ENCODE measurements at places on chromosomes 6 and 20.

- DNase-seq = no peak
Observed at GRCh38 chr6:143976806-143977349, 31.2 kb downstream of the PLAGL1 start.

DNA sequence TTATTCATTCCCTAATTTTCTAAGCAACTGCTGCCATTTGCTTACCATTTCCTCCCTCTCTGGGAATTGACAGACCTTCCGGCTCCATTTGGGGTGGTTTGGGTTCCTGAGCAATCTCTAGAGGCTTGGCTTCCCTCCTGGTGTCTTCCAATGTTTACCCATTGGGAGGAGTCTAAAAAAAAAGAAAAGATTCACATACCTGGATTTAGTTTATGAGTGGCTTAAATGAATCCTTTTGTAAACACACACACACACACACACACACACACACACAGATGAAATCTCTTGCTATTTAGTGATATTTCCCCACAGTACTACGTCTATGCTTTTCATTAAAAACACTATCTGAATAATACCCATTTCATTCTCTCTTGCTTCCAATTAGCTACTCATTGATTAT, 48.3 kb upstream of the TRAF3IP2 start:
- no peak for DNase-seq

DNA sequence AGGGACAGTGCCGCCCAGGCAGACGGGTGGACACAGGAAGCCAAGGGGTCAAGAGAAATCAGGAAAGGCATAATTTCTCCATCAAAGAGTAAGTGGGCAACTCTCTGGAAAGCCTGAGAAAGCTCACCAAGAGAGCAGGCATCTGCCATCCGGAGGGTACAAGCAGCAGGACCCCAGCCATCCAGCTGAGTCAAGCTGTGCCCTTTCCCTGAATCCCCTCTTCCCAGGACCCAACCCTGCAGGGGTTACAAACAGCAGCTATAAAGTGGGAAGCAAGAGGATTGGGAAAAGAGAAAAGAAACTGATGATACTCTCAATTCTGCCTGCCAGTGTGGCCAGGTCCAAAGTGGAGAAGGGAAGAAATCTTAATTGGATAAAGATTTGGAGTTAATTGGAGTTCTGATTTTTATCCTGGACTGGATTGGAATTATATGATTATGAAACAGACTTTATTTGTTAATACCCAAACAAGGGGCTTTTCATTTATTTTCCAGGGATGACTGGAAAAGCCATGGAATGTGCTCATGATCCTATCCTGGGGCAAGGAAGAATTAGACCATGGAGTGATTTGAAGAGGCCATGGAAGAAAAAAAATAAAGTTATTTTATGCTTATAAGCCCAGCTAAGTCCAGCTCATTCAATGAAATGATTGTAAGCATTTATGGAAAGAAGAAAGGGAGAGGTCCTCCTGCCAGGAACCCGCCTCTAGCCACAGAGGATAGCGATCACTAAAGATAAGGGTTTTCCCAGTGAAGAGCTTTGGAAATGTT, 34.9 kb downstream of the NHLRC1 start:
- DNase-seq = no peak

GRCh38 chr6:32609391-32609730, 19.7 kb upstream of the HLA-DRB1 start:
- no peak for DNase-seq

DNA sequence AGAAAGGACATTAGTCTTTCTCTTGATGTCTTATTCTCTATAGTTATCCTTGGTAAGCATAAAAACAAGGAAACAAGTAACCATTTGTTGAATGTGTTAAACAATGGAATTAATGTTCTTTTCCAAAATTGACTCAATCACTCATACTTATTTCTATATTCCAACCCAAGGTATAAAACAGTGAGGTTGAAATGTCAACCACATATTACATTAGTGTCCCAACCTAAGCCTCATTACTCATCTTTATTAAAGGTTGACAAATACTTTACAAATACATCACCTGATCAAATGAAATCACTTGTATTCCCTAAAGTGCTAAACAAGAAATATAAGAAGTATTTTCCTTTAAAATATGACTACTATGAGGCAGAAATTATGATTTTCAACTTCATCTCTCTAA, 100.5 kb downstream of the ASCC3 start:
- DNase-seq = no peak

DNA sequence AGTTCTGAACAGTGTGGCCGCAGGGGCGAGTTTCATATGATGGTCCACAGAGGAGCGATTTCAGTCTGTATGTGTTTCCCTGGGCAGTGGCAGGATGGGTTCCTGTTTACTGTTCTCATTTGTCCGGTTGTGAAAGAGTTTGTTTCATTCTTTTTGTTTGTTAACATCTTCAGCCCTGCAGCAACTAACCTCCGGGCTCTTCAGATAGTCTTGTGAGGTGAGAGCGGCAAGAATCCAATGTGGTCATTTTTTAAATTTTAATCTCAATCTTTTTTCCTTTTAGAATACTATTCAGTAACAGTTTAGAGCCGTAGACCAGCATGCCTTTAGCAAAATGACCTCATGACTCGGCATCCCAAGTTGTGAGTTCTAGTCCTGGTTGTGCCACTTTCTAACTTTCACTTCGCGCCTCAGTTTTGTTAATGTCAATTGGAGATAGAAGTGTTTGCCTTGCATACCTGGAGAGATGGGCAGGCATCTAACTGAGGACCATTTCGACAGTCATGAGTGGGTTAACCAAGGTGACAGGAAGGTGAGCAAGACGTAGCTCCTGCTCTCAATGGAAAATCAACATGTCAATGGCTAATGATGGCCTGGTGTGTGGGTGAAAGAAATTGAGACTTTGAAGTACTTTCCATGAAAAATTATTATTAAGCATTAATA, 38.5 kb upstream of the PXDC1 start:
- no peak for DNase-seq

DNA sequence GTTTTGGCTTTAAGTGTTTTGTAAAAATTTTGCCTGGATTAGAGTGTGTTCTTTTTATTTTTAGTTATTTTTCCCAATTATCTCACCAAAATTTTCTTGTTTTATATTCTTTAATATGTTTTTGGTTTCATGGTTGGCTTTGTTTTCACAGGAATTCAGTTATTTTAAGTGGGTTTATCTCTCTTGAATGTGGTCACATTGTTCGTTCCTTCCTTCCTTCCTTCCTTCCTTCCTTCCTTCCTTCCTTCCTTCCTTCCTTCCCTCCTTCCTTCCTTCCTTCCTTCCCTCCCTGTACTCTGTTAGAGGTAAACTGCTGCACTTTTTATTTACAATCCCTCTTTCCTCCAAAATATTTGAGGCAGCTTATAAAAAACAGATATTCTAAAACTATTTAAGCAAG, 672.9 kb upstream of the CITED2 start:
- no peak for DNase-seq

GRCh38 chr6:31308050-31308844, 36.4 kb upstream of the HLA-C start:
- DNase-seq = no peak

DNA sequence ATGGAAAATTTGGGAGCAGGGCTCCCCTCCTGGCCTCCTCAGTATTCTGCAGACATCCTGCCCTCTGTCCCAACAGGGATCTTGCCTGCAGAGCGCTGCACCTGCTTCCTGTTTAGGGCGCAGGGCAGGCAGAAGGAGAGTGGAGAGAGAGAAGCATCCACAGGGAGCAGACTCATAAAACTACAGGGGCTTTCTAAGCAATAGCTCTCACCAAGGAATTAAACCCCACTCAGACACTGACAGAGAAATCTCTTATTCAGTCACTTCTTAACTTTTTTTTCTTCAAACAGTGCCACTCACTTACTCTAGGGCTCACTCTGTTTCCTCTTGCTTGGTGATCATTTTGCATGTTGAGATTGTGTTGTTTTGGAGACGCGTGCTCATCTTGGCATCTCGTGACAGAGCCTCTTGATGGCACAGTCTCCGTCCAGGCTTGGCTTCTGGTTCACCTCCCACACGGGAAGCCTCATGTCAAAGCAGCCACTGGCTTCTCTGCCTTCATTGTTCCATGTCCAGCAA, 153.1 kb upstream of the INSM1 start:
- DNase-seq = no peak

DNA sequence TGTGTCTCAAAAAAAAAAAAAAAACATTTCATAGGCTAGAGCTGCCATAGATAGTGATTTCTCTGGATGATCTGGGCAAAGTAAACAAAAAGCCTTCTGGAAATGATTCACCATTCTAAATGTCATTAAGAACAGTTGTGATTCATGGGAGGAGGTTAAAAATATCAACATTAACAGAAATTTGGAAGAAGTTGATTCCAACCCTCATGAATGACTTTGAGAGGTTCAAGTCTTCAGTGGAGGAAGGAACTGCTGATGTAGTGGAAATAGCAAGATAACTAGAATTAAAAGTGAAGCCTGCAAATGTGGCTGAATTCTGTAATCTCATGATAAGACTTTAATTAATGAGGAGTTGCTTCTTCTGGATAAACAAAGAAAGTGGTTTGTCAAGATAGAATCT, 26.8 kb upstream of the MMP24 start:
- DNase-seq = peak; percentile 53

- no peak for DNase-seq
Observed at GRCh38 chr6:3230900-3231246, 3.4 kb upstream of the TUBB2B start.

DNA sequence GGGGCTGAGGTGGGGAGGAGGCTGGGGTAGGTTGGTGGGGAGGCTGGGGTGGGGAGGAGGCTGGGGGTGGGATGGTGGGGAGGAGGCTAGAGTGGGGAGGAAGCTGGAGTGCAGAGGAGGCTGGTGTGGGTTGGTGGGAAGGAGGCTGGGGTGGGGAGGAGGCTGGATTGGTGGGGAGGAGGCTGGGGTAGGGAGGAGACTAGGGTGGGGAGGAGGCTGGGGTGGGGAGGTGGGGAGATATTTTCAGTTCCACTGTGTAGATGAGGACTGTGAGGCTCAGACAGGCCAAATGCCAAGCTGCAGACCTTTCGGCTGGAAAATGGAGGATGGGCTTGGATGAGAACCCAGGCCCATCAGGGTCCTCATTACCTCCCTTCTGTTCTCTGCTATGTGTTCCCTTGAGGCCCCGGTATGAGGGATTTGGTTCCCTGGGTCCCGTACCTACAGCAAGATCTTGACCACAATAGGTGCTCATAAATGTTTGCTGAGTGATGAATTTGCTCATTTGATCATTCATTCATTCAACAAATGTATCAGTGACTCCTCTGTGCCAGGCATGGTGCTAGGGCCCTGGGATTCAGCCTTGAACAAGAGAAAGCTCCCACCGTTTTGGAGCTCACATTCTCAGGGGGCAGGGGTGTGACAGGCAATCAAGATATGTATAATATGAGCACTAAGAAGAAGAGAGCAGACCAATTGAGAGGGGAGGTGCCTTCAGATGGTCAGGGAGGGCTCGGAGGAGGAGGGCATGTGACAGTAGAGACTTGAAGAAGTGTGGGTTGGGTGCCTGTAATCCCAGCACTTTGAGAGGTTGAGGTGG, 36.1 kb upstream of the NOL4L start:
- DNase-seq = no peak

- DNase-seq = no peak
Observed at GRCh38 chr6:112149236-112149635, 61.8 kb downstream of the FAM229B start.

GRCh38 chr6:142705054-142705453, 239.9 kb downstream of the HIVEP2 start:
- no peak for DNase-seq

GRCh38 chr6:34242252-34243130, 5.8 kb downstream of the HMGA1 start:
- DNase-seq = no peak

GRCh38 chr6:79196912-79197311, 37.6 kb downstream of the HMGN3 start:
- DNase-seq = no peak

GRCh38 chr6:133641104-133641503, 247.8 kb upstream of the TCF21 start:
- DNase-seq = peak; percentile 53

DNA sequence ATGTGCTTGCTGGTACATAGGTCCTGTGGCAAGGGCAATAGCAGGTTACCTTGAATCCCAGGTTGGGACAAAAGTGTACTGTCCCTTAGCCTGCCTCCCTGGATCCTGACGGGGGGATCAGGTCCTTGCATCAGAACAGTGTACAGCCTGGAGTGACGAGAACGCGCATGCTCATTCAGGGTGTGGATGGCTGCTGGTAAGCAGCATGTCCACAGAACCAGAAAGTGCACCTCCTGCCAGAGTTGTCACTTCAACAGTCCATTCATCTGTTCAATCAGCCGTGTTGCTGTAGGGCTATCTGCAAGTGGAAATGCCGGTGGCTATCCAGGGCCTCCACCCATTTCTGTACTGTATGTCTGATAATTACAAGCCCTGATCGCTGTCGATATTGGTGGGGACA, 236.3 kb upstream of the SOX4 start:
- no peak for DNase-seq

DNA sequence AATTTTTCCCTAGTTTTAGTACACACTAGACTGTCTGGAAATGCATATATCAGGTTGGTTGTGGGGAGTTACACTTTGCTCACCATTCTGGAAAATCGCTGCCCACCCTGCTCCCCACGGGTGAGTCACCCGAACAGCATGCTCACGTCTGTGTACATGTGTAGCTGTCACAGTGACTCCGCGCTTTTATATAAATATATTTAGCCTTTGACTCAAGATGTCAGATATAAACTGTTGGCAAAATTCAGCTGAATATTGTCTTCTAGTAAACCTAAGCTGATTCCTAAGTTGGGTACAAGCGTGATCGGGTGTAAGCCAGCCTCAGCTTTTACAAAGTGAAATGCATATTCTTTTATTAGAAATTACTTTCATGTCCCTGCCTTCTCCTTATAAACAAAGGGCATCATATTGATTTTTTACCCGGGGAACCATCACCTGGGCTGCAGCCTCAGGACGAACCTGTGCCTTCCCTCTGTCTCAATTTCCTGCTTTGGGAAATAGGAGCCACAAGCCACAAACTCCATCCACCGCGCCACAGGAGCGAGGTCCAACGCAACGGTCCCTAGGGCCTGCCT, 4.3 kb downstream of the SDCBP2 start:
- peak; percentile 89 for DNase-seq

DNA sequence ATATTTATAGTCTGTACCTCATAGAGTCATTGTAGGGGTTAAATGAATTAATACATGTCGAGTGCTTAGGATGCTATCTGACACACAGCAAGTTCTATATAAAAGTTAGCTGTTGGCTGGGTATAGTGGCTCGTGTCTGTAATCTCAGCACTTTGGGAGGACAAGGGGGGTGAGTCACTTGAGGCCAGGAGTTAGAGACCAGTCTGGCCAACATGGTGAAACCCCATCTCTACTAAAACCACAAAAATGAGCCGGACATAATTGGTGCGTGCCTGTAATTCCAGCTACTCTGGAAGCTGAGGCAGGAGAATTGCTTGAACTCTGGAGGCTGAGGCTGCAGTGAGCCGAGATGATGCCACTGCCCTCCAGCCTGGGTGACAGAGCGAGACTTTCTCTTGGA, 222.9 kb downstream of the UBE3D start:
- peak; percentile 34 for DNase-seq
